Stimulated activated CD4-positive, alpha-beta T cell treated with anti-CD3 and anti-CD28 coated beads, Interleukin-12 subunit alpha, Interleukin-12 subunit beta, amount 100 ng/mL, for 24 hours (primary cell): ENCODE measurements at places on chromosomes 1 and 21.

GRCh38 chr1:205777994-205778393 is 2.7 kb upstream of the RAB29 start:
- DNase-seq, result no peak

DNA sequence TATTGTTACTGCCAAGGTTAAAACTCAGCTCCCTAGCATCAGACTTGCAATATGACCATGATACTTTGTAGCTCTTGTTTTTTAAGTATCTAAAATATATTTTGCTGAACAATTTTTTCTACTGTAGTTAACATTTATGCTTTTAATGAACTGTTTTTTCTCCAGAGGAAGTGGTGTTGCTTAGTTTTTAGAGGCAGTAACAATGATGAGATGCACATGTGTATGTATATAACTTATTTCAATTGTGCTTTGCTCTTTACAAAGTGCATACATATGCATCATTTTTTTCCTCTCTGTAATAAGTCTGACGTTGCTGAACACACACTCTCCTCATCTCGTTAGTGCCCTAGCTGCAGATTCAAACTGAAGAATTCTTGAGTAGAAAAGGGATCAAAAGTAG is 418.8 kb downstream of the ZP4 start:
- no peak for DNase-seq

GRCh38 chr21:26025536-26026512 is 144.7 kb downstream of the APP start:
- no peak for DNase-seq

- DNase-seq, result no peak
These were observed 18.9 kb downstream of the CAPN2 start for GRCh38 chr1:223731133-223731770.

GRCh38 chr1:93171549-93172034 is 8.6 kb downstream of the TMED5 start:
- DNase-seq, result no peak

- DNase-seq, result no peak
These were observed 4.2 kb upstream of the CHD1L start for GRCh38 chr1:147238053-147238902.

- no peak for DNase-seq
These were observed 7.9 kb downstream of the ACAP3 start for GRCh38 chr1:1299686-1300351.

GRCh38 chr1:109398343-109399225 is 866 bp upstream of the SORT1 start:
- DNase-seq, result no peak

- no peak for DNase-seq
These were observed 21.8 kb upstream of the SDHB start for GRCh38 chr1:17075470-17076255.

DNA sequence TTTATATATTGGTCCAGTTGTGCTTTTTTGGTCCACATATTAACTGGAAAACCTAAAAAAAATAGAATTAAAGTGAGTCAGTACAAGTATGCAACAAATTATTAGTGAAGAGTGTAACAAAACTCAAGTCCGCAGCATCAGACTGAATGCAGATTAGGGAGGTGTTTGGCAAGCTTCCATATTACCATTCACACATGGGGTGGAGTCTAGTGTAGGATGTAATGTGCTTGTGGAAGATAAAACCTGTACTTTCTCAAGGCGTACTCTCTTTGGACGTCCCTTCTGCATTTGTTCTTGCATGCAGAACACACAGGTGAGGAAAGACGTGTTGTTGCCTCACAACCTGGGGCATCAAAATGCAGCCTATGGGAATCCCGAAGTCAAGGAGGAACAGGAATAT is 668.7 kb downstream of the MRPL39 start:
- DNase-seq, result no peak

DNA sequence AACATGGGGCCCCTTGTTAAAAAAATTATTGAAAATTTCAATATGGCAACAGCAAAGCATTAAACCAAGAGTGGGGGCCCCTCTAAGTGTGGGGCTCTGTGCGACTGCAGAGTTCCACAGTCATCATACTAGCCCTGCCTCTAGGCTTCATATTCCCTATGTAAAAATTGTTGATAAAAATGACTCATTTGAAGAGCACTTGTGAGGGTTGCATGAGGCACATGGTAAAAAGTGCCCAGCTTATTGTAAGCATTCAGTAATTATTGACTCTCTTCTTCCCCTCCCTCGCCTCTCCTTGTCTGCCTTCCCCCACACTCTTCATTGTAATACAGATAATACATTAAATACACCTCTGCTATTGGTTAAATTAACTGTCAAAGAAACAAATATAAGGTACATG is 86.7 kb upstream of the PTBP2 start:
- no peak for DNase-seq

- no peak for DNase-seq
These were observed 1.9 kb upstream of the UBASH3A start for GRCh38 chr21:42401820-42402251.

GRCh38 chr1:9597361-9598315 is 8.9 kb downstream of the TMEM201 start:
- no peak for DNase-seq
